ENCODE measurements at places on chromosomes 5 and 9. TPM values are rescaled to one million over a fixed set of nuclear protein-coding genes. Genes with fewer than 3 reads are reported as not detected.

- DNase-seq = no peak
Observed at GRCh38 chr5:33364406-33364805, 76.4 kb upstream of the TARS1 start.

- DNase-seq = no peak
Observed at GRCh38 chr9:17878810-17879370, 300.0 kb downstream of the SH3GL2 start.

DNA sequence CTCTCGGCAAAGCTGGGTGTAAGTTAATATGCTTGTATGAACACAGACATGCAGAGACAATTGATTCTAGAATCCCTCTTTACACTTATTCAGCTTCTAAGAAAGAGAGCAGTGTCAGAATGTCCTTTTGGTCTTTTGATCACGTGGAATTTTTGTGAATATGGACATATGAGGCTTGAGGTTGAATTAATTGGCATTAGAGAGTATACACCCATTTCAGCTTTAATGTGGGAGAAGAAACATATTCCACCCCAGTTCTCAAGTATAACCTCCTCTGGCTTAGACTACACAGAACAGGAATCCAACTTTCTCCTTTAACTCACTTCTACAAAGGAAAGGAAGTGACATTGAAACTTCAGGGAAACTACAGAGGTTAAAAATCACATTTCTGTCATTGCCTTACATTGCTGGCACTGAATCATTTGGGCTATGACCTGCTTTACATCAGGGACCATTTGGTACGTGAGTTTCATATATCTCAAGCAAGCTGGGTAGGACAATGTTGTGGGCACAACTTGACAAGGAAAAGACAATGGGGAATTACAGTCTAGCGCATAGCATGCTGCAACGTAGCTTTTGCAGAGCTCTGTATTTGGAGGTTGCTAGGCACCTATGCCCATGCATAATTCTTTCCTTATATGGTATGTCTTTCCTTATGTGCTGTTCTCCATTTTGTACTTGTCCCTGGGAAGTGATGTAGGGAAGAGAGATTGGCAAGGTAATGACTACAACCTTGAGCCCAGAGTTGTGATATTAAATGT lies 19.5 kb downstream of the DAB2 start:
- no peak for DNase-seq

NIPAL4 gene
- total RNA-seq = 0.26 TPM

- DNase-seq = no peak
Observed at GRCh38 chr5:112228667-112229066, 190.4 kb downstream of the EPB41L4A start.

DNA sequence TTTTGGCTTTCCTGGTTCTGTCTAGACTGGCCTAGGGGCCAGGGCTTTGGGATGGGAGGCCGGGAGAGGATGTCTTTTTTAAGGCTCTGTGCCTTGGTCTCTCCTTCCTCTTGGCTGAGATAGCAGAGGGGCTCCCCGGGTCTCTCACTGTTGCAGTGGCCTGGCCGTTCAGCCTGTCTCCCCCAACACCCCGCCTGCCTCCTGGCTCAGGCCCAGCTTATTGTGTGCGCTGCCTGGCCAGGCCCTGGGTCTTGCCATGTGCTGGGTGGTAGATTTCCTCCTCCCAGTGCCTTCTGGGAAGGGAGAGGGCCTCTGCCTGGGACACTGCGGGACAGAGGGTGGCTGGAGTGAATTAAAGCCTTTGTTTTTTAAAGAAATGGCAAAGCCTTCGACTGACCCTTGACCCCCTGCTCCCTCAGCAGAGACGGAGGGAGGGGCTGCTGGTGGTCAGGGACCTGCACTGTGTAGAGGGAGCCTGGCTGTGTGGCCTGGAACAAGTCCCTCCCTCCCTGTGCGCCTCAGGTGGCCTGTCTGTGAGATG lies 11.1 kb downstream of the FPGS start:
- no peak for DNase-seq

Measured in naive thymus-derived CD8-positive, alpha-beta T cell (primary cell).